ENCODE measurements at places on chromosomes 1 and 21.

- DNase-seq, result no peak
Measured at GRCh38 chr1:228833911-228834688, 98.8 kb downstream of the RHOU start.

DNA sequence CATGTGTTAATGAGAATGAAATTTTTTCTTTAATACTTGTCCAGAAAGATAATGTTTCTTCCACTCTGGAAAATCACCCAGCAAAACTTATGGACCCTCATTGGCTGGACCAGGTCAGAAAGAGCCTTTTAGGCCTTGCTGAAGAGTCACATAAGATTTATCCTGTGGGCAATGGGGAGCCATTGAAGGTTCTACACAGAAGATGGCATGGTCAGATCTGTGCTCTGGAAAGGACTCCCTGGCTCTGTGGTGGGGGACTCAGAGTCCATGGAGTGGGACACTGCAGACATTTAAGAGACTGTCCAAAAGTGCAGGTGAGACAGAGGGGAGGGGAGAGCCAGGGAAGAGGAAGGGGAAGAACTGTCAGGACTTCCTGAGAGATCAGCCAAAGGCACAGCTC is 66.4 kb downstream of the DHRS3 start:
- no peak for DNase-seq

DNA sequence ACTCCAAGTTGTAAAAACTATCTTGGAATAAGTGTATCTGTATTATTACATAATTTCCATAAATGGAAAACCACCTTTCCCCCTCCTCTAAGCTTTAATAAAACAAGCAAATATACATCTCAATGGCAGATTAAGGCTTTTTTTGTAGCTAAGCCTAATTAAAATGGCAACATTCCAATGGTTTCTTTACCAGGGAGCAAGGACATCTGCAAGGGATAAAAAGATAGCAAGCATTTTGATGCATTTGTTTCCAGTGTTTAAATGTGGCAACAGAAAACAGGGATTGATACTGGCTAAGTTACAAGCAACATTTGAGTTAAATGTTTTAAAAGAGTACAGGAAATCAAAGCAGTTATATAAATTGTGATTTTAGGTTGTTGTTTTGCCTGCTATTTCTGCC is 1012.7 kb downstream of the ADGRL2 start:
- DNase-seq, result no peak

DNA sequence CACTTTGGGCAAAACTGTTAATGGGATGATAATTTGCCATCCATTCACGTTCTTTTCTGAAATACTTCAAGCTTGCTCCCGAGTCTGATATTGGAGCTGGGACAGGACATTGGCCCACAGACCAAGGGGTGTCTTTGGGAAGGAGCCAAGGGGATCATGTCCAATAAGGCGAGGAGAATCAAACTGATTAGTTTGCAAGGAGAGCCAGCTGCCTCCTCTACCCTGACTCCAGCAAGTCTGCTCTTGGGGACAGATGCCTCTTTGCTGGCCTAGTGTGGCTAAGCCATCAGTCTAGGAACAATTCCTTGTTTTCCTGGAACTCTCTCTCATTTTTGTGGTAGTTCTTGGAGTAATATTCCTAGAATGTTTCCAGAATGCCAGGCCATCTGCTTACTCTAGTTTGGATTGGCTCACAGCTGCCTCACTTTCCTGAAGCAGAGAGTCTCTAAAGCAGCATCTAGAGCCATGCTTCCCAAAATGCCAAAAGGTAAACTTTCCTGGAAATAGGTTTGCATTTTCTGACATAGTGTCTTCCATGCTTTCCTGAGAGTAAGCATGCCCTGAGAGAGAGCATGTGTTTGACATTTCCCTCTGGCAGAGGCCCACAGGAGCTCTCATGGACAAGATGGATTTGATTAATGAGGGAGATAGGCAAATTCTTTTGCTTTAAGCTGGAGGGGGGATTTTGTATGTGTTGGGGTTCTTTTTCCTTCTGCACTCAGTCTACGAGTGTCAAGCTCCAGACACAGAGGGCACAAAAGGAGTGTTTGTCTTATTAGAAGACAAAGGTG is 145.6 kb downstream of the GDAP2 start:
- DNase-seq, result no peak

DNA sequence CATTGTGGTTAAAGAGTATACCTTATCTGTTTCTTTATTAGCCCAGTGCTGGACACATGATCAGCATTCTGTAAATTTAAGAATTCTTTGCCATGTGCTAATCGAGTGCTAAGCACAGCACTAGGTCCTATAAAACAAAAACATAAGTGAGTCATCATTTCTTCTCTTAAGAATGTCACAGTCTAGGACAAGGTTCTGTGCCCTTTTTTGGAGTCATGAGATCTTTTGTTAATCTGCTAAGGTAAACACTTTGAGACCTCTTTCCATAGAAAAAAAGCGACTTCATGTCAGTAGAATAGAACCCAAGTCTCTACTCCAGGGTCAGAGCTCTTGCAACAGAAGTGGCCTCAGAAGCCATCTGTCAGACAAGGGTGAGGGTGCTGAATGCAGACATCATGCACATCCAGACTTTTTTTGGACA is 70.0 kb upstream of the NFIA start:
- no peak for DNase-seq

DNA sequence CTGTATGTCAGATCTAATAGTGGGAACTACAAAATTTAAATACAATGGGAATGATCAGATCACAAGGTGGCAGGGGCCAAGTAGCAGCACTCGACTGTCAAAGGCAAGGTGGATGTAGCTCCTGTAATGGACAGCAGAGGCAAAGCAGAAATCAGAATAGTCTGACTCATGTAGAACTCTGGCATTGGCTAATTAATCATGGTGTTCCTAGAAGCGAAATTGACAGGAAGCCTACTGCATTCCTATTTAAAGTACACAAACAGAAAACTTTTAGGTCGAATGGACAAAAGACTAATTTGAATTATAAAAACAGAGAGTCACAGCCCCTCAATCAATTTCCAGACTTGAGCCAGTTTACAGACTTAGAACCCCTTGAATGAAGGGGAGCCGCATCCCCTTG is 17.4 kb upstream of the IL12RB2 start:
- no peak for DNase-seq

- DNase-seq, result no peak
Measured at GRCh38 chr1:41689558-41689981, 205.1 kb upstream of the EDN2 start.

GRCh38 chr1:62879962-62880361 is 96.0 kb downstream of the ATG4C start:
- DNase-seq, result no peak

Measured in NCI-H510A (cell line).